ENCODE measurements at places on chromosomes 4 and X. TPM values are rescaled to one million over a fixed set of nuclear protein-coding genes. Genes with fewer than 3 reads are reported as not detected.

GRCh38 chrX:2701600-2701999, 10.5 kb downstream of the CD99 start:
- DNase-seq = no peak

SOX3 gene
- total RNA-seq = not detected

- DNase-seq = no peak
Measured at GRCh38 chrX:9848718-9849479, 62.7 kb downstream of the SHROOM2 start.

KANTR gene
- total RNA-seq = 8.6 TPM

GRCh38 chr4:42607011-42607726, 49.7 kb downstream of the ATP8A1 start:
- no peak for DNase-seq

DNA sequence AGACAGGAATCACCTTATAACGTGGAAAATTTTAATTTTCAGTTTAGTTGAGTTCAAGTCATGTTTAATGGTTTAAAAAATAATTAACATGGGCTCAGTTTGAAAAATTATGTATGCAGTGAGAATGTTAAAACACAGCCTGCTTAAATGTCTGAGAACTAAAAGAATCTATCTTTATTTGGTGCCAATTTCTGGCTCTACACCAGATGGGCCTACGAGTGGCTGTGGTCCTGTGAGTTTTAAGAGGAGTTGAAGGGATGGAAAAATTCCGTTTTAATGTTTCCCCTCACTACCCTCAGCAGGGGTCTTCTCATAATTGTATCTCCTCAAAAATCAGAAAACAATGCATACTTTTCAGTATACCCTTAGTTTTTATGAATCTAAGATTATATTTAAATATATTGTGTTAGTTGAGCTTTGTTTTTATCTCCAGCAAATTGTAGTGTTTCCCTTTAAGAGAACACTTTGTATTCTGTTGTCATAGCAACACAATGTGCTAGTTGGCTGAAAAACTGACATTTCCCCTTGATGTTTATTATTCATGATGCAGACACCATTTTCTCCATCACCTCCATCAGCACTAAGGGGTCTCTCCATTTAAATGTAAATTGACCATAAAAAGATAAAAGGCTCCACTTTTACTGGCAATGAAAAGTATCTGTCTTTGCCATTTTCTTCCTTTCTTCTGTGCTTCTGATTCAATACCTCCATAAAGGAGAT, 393.5 kb upstream of the GRIA3 start:
- DNase-seq = no peak

DNA sequence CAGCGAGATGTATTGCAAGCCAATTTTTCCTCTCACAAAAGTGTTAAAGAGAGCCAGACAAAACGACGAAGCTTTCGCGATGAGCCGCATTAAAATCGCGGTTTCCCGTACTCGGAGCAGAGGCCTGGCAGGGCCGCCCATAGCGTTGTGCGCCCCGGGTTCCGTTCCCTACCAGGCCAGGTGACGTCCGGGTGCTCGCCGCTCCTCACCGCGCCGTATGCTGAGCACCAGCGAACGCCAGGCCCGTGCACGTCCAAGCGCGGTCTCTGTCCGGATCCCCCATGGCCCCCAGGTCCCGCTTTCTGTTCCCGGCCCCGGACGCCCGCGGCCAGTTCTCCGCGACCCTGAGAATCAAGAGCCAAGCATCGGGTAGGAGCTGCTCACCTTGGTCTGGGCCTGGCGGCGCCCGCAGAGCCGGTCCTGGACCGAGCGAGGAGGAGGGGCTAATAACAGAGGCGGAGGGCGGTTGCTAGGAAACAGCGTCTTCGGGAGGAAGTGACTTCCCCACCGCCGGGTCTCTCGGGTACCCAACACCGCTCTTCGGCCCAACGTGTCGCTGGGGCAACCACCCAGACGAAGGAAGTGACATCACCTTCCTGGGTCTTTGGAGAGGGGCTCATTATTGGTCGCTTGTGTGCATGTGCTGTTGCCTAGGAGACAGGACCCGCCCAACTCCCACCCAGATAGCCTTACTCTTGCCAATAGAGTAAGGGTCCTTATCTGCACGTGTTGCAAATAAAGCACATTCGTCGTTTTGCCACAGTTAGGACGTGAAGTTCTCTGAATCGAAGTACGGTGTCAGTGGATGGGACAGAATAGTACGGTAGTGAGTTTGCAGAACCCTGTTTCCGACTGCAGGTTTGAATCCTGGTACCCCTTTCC, at the start of gene MAP9:
Gene MAP9 (minus strand): TSS at position 579 of the 882 bp plus-strand sequence. CDS start 1,115 bp downstream, outside the sequence.
- DNase-seq = peak; percentile 97

DNA sequence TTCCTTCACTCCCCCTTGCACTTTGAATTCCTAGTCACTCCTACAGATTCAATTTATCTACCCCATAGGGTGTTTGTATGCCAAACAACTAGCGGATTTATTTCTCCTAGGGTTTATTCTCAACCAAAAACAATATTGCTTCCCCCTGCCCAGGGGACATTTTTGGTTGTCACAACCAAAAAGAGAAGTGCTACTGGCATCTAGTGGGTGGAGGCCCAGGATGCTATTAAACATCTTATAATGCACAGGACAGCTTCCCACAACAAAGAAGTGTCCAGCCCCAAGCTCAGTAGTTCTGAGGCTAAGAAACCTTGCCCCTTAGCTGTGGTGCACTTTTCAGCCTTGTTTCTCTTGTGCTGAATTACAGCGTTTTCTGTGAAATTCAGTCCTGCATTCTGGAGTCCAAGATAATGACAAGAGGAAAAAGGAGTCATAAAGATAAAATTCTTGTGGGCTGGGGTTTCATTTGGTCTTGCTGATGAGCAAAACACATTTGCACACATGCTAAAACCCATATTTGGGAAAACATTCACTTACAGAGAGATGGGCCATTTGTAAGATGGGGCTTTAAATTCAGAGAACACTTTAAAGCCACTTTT, 11.2 kb upstream of the SYTL4 start:
- DNase-seq = no peak

DNA sequence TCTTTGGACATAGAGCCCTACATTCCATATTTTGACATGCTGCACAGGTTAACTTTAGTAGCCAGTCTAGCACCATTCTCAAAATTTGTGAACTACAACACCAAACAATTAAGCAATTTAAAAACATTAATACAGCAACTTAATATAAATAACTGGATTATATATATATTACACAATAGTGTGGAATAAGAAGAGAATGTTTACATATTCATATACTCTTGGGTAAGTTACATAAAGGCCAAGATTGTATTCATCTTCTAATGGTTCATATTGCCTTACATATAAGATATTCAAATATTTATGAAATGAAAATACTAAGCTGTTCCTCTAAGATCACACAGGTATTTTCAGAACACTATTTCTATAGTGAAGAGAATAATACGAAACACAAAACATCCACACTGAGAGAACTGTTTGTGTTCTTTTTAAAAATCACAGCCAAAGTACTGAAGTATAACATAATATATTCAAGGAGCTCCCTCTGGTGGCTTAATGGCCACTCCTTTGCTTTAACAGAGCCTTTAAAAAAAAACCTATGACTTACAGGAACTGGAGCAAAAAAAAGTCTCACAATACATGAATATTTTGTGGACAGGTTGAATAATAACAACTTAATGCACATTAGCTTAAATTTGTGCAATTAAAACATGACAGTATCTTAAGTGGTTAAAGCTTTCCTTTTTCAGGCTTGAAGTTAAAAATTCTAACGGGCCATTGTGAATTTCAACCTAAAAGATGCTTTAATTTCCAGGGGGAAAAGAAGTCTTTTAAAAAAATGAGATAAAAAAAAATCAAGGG, 46.2 kb downstream of the NEK1 start:
- peak; percentile 63 for DNase-seq

DNA sequence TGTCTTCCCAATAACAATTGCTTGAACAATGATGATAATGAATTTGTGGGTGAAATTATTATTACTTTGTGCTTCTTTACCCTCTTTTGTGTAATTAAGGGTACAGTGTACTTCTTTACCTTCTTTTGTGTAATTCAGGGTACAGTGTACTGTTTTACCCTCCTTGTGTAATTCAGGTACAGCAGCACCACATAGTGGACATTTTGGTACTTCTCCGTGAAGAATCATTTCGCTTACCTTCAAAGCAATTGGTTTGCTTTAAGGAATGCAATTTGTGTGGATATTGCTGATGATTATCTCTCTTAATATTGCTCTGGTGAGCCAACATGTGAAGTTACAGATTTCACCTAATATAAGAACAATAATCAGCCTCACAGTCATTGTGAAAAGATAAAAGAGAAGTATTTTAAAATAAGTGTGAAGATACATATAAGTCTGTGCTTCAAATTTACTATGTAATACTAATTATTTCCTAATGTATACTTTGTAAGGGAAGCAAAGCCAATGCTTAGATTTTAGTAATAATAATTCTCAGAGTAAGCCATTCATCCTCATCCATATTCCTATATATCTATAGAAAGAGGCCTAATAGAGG, 27.2 kb upstream of the SEC24B start:
- DNase-seq = no peak

DNA sequence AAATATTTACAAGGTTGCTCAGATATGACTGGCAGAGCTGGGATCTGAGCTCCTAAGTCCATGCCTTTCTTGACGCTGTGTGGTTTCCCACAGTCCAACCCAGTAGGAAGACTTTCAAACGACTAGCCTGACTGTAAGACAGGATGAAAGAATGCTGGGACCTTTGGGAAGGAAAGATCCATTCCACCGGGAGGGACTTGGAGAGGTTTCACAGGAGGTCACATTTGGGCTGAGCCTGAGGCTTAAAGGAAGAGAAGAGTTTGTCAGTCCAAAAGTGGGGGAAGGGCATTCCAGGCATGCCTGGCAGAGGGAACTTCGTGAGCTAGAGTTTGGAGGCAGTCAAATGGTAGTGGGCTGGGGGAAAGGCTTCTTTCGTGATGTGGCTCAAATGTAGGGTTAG, 1.5 kb downstream of the STARD8 start:
- no peak for DNase-seq

GRCh38 chrX:146956760-146957159, 142.2 kb upstream of the CXorf51A start:
- DNase-seq = no peak

- no peak for DNase-seq
Measured at GRCh38 chr4:47939456-47939855, 25.1 kb upstream of the NFXL1 start.

- DNase-seq = no peak
Measured at GRCh38 chrX:132173647-132174046, 45.6 kb downstream of the RAP2C start.

- DNase-seq = no peak
Measured at GRCh38 chr4:48361012-48361400, 19.7 kb downstream of the SLAIN2 start.

RASL11B gene
- total RNA-seq = 0.64 TPM

DNA sequence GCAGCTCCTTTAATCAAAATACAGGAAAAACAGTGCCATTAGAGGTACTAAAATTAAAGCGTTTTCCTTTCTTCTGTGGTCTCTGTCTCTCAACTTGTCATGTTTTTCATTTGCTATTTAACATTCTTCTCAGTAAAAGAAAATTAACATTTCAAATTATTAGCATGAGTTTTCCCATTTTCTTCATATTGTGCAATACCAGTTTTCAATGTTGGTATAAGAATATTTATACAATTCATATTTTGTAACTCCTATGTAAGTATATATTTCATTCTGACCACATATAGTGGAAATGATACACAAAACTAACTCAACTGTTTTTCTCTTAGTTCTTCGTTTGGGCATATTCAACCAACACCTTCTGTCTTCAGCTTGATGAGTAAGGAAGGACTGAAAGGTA, 308.3 kb downstream of the HS3ST1 start:
- no peak for DNase-seq

DNA sequence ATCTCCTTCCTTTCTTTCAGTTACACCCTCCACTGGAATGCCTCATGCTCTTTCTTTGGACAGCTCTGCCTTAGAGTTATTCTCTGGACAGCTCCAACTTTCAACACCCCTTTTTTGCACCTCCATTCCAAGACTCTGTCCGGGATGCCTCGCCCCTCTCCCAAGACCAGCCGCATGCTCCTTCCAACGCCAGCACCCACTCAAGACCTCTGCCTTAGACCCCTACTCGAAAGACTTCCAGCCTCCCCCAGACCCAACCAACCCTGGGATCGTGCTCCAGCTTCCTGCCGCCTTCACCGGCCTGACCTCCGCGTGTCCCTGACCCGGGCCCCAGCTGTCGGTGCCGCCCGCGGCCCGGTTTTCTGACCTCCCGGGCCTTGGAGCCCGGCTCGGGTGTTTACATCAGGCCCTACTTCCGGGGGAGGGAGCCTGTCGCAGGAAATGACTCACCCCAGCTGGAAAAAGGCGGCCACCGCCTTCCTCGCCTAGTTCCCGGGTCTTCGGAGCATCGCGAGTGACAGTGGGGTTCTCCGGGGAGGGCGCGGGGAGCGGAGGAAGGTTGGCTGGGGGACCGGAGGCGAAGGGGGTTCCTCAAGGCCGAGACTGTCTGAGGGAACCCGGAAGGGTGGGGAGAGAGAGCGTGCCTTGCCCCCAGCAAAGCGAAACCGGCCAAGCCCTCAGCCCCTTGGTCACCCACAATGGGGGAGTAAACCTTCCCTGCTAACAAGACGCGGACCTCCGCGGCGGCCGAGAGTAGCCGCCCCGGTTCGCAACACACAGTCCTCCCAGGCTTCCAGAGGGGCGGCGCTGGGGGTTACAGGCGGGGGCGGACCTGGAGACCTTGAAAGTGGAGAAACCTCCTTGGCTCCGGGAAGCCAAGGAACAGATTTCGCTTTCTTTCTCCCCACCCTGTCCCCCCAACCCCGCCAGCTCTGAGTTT, at the start of gene WDR45:
Gene WDR45 (minus strand): TSS at position 399 of the 940 bp plus-strand sequence. CDS start 1,792 bp downstream, outside the sequence.
- DNase-seq = peak; percentile 81

RXFP1 gene
- total RNA-seq = not detected

- no peak for DNase-seq
Measured at GRCh38 chr4:176319151-176319703, 539 bp upstream of the SPCS3 start.

DNA sequence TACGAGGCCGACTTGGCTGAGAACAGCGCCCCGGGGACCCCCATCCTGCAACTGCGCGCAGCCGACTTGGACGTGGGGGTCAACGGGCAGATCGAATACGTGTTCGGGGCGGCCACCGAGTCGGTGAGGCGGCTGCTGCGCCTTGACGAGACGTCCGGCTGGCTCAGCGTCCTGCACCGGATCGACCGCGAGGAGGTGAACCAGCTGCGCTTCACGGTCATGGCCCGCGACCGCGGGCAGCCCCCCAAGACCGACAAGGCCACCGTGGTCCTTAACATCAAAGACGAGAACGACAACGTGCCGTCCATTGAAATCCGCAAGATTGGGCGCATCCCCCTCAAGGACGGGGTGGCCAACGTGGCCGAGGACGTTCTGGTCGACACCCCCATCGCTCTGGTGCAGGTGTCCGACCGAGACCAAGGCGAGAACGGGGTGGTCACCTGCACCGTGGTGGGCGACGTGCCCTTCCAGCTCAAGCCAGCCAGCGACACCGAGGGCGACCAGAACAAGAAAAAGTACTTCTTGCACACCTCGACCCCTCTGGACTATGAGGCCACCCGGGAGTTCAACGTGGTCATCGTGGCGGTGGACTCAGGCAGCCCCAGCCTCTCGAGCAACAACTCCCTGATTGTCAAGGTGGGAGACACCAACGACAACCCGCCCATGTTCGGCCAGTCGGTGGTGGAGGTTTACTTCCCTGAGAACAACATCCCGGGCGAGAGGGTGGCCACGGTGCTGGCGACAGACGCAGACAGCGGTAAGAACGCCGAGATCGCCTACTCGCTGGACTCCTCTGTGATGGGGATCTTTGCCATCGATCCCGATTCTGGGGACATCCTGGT, 2.4 kb downstream of the PCDH7 start:
- DNase-seq = no peak

Data from CD8-positive, alpha-beta T cell (primary cell).